ENCODE measurements at places on chromosomes 12 and 14.
A peak's percentile ranks its signal among the peaks of the same experiment; 100 is the strongest.

GRCh38 chr14:67492538-67492937, 4.0 kb upstream of the TMEM229B start:
- DNase-seq = no peak

GRCh38 chr12:27305673-27306456, 26.8 kb upstream of the BMAL2 start:
- DNase-seq = peak; percentile 47

- DNase-seq = no peak
Observed at GRCh38 chr14:37637341-37637740, 41.9 kb downstream of the TTC6 start.

GRCh38 chr14:31196839-31197492, 10.6 kb downstream of the HECTD1 start:
- DNase-seq = no peak

GRCh38 chr12:120846721-120847120, 57.4 kb downstream of the SPPL3 start:
- no peak for DNase-seq

- DNase-seq = peak; percentile 50
Observed at GRCh38 chr12:47941871-47942613, 21.4 kb upstream of the TMEM106C start.

- no peak for DNase-seq
Observed at GRCh38 chr14:71339650-71340415, 432.6 kb downstream of the PCNX1 start.

DNA sequence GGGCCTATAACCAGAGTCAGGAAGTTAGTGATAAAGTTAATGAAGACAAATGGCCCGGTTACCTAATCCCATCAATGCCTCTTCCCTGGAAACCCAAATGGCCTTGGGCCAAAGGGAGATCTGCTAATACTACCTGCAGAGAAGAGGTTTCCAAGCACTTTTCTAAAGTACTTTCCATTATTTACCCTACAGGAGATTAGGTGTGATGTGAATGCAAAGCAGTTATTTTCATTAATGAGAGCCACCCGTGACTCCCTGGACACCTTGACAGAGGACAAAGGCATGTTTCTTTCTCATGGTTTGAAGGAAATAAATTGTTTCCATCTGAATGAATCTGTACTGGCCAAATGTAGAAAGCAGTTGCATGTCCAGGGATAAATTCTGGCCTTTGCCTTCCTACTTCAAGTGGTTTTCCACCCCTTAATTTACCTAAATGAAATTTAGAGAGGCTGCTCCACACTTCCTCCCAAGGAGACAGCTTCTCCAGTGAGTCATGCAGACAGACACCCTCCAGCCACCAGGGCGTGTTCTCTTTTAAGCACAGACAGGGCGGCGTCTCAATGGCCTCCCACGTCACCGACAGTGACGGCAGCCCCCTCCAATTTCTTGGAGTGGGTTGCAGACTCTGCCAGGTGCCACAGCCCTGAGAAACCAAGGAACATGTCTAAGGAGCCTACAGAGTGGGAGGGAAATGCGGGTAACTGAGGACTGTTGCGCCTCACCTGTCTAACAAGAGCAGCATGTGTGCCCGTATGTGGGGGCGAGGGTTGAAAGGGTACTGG, 43.9 kb upstream of the GNPNAT1 start:
- no peak for DNase-seq

DNA sequence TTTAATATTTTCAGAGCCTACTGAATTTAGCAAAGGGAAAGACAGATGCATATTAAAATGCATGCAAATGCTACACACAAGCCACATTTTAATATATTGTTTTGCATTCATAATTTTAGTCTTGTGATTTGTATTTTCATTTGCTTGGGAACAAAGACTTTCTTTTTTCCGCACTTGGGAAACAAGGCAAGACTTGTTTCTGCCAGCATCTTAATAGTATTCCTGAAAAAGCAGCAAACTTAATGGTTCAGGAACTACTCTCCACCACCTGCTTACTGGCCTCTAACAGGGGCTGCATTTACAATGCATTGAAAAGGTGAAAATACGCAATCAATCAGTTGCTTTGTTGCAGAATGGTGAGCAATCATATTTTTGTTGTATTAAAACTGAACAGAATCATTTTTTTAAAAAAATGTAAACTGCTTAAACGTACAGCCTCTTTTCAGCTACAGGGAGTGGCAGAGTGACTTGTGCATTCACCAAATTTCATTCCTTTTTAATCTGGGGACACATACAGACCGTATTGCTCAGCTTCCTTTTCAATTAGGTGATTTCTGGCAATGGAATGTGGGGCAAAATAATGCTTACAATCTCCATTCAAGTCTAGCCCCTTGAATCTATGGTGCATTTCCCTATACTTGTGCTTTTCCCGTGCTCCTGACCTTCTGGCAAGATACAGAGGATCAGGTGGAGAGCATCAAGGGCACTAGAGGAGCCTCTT, 144.1 kb upstream of the BTG1 start:
- DNase-seq = no peak

- no peak for DNase-seq
Observed at GRCh38 chr14:68967459-68967940, 11.6 kb downstream of the ACTN1 start.

GRCh38 chr14:66509874-66510273, 1.9 kb downstream of the GPHN start:
- DNase-seq = no peak

All from CD4-positive, alpha-beta T cell treated with Interleukin-21 for 1 hour (primary cell).